Retinal pigment epithelial cell (primary cell): ENCODE measurements at places on chromosomes 4 and X.

DNA sequence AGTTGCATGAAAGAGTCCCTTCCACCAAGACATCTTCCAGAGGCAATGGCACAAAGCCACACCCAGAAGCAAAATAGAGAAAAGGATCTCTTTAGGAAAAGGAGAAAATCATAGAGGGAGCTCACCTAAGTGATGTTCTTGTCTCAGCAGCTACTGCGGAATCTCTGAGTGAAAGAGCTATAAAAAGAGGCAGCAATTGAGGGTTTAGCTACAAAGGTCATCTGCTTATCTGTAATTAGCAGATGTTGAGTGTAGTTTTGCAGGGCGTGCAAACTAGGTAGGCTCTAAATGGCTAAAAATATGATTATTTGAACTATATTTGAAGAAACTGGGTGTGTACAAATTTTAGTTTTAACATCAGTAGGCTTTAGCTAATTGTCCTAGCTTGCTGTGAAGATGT lies 276.0 kb downstream of the HS3ST1 start:
- no peak for DNase-seq

GRCh38 chr4:85994576-85994975 lies 365.3 kb downstream of the MAPK10 start:
- DNase-seq: no peak

DNA sequence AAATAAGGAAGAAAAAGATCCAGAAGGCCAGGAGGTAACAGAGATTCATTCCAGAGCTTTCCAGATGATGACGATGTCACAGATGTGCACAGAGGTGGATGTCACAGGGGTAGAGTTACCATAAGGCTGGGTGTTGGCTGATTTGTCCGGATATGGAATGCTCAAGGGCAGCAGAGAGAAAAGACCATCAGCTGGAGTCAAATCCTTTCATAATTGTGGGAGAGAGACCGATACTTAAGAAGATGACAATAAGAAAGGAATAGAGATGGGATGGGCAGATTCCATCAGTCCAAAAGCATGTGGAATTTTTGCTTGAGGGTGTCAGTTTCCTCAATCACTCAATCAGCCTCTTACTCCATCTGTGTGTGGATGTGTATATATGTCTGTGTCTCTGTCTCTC lies 150.4 kb downstream of the CENPC start:
- no peak for DNase-seq

DNA sequence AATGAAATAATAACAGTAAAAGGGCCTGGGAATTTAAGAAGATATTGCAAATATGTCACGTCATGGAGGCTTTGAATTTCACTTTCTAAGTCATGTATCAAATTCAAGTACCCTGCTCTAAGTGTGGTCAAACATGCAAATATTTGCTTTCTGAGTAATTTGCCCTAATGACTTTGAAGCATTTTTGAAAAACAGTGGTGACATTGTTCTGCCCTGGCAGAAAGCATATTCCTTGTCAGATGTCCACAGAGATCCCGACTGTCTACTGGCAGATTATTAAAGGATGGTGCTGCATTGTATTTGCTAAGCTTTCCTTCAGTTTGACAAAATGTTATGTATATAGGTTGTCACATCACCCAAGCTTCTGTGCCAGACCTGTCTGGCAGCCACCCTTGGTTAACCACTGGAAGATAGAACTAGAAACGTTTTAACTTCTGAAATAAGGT lies 92.5 kb downstream of the ANK2 start:
- peak; percentile 83 for DNase-seq

DNA sequence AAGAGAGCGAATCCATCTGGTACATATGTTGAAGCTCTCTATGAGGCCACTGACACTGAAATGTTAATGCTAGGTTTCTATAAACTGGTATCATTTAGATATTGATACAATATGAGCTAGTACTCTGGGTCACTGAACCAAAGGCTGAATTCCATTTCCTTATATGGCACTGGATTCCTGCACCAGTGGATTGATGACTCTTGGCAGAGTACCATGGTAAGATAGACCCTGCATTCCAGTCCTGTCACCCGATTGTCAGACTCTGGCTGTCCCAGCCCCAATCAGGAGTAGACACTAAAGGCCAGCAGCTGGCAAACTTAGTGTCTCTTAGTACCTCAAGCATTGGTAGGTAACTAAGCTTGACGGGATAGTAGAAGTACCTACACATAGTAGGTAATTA lies 44.0 kb upstream of the EOLA2 start:
- no peak for DNase-seq

DNA sequence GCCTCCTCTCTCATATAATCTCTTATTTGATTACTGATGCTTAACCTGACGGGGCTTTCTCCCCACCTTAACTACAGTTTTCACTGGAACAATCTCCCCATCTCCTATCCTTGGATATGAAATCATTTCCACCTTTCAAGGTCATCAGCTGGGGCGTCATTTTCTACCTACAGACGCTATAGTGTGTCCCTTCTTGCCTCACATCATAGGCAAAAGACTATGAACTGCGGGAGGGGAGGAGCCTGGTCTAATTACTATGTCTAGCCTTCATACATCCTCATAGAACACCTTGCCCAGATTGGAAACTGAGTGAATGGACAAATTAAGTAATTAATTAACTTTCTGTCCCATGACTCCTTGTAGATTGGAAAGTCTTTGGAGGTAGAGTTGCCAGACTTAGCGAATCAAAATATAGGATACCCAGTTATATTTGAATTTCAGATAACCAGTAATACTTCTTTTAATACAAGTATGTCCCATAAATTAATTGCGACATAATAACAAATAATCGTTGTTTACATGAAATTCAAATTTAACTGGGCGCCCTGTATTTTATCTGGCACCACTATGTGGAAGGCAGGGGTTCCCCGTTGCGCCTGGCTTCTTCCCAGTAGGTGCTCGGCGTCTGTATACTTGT lies 752 bp upstream of the ATP6AP2 start:
- no peak for DNase-seq

GRCh38 chrX:38356401-38356800 lies 4.0 kb downstream of the OTC start:
- no peak for DNase-seq
